ENCODE measurements at places on chromosomes 3 and 15.

GRCh38 chr15:90414408-90415028 lies 26.5 kb downstream of the IQGAP1 start:
- DNase-seq, result no peak

GRCh38 chr3:23592961-23593931 lies 212.5 kb upstream of the UBE2E1 start:
- DNase-seq, result no peak

DNA sequence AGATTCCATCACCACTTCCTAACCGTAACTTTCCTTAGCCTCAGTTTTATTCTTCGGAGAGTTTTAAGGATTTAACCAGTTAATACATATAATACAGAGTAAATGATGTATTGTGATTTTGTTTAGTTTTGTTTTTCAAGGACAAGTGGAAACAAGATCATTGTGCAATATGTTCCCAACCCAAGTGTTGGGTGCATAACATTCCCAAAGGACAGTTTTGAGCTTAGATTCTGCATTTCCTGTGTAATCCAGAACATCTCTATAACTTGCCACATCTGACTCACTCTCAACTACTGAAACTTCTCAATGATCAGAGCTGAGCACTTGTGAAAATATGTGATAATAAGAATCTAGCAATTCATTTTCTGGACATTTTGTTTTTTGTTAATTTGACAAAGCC lies 466.1 kb upstream of the PPP2R3A start:
- DNase-seq, result no peak

DNA sequence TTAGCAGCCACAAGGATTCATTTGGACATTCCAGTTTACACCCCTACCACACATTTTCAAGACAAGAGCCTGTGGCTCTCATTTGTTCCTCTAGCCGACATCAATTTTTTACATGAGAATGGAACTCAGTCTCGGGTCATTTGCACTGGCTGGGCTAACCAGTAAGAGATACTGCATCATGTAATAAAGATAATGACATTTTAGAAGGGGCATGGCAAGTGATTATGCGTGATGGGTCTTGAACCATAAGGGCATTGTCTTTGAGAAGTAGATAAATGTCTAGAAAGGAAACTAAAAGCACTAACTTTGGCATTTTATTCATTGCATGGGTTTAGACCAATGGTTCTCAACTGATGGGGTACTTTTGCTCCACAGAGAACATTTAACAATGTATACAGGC lies 146.0 kb upstream of the GRM7 start:
- no peak for DNase-seq

GRCh38 chr15:59333401-59334075 lies 39.1 kb downstream of the MYO1E start:
- DNase-seq, result no peak

DNA sequence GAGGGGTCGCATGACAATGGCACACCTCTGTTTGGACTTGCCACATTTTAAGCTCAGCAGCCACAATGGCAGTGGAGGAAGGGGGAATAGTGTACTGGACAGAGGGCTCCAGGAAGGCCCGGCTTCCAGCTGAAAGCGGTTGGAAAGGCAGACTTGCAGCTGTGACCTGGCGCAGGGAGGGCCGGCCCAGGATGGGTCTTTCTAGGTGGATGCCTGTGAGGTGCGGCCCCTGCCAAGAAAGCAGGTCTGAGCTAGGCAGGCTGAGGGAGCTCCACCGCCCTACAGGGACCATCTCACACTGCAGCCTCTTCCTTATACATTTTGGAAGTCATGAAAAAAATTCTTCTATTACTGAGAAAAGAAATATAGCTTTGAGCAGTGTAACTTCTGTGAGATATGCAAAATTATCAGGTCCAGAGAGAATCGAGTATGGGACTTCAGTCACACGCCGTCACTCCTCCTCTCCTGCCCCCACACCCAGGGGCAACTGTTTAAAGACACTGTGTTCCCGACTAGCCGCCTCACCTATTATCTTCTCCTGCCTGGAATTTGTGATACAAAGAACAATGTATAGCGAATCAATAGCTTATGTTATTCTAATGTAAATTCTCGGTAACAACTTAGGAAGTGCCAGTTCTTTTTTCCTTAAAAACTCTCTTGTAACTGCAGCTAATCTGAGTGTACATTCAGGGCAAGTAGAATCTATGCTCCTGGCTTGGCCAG lies 331.0 kb downstream of the OCA2 start:
- no peak for DNase-seq

DNA sequence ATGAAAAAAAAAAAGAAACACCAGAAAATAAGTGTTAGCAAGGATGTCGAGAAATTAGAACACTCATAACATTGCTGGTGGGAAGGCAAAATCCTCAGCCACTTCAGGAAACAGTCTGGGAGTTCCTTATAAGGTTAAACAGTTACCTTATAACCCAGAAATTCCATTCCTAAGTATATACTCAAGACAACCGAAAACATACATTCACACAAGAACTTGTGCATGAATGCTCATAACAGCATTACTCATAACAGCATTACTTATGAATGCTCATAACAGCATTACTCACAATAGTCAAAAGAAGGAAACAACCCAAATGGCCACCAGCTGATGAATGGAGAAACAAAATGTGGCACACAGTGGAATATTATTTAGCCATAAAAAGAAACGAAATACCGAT lies 34.8 kb upstream of the DCP1A start:
- DNase-seq, result no peak

- DNase-seq, result peak; percentile 61
These were observed 266.0 kb upstream of the ICE2 start for GRCh38 chr15:60744826-60745460.

DNA sequence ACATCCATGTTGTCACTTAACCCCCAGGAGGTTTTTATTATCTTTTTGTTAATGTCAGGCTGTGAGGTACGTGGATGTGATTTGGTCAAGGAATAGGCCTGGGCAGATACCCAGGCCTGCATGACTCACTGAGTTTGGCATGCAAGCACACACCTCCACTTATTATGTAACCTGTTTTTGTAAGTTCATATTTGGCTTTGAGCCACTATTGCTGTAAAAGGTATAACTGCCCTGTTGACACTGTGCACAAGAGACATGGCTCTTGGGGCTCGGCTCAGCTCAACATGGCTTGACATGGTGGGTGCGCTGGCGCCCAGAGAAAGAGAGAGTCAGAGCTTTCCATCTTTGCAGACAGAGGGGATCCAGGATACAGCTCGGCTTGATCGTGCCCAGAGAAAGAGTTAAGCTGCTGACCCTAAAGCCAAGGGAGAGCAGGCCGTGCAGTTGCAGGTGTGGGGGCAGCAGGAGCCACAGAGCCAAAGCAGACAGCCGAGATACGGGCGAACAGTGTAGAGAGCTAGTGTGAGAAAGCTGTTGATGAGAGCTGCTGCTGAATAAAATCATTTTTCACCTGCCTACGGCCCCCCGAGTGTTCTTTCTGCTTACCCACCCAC lies 67.9 kb upstream of the UNC13C start:
- no peak for DNase-seq

- no peak for DNase-seq
These were observed 1250.0 kb upstream of the GBE1 start for GRCh38 chr3:83011481-83011880.

DNA sequence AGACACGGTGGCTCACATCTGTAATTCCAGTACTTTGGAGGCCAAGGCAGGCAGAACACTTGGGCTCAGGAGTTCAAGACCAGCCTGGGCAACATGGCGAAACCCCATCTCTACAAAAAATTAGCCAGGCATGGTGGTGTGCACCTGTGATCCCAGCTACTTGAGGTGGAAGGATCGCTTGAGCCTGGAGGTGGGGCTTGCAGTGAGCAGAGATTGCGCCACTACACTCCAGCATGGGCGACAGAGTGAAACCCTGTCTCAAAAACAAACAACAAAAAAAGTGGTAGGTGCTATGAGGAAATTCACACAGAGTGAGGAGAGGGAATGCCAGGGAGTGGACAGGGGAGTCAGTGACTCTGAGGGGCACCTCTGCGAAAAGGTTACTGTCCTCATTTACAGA lies 29.4 kb downstream of the RPN1 start:
- no peak for DNase-seq

DNA sequence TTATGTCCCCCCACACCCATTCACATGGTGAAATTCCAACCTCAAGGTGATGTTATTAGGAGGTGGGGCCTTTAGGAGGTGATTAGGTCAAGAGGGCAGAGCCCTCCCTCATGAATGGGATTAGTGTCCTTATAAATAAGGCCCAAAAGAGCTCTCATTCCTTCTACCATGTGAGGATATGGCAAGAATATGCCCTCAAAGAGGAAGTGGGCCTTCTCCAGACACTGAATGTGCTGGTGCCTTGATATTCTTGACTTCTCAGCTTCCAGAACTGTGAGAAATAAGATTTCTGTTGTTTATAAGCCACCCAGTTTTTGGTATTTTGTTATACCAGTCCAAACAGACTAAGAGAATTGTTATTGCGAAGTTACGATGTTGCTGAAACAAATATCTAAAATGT lies 94.4 kb downstream of the ANKRD28 start:
- no peak for DNase-seq

- no peak for DNase-seq
These were observed 192.9 kb upstream of the EIF1B start for GRCh38 chr3:40116478-40117177.

DNA sequence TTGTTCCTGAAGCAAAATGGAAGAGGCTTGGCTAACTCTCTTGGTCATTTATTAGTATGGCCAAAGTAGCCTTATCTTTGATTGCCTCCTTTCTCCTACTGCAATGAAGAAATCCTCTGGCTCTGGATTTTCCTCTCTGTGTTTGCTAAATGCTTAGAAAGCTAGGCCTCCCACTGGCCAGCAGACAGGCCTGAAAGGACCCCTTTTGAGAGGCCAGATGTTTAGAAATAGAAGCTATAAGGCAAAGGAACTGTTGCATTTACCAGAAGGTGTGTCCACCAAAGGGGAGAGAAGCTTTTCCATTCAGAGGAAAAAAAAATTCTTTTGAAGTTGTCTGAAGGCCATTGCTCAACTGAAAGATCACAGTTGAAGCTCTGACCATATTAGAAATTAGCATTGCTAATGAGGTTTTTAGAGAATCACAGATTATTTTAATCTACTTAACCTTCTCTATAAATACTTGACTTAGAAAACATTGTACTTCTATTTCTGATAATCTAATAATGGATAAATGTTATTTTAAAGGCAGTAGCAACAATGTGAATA lies 160.8 kb downstream of the SYNPR start:
- DNase-seq, result no peak

GRCh38 chr3:149283401-149283800 lies 50.0 kb downstream of the TM4SF18 start:
- no peak for DNase-seq

DNA sequence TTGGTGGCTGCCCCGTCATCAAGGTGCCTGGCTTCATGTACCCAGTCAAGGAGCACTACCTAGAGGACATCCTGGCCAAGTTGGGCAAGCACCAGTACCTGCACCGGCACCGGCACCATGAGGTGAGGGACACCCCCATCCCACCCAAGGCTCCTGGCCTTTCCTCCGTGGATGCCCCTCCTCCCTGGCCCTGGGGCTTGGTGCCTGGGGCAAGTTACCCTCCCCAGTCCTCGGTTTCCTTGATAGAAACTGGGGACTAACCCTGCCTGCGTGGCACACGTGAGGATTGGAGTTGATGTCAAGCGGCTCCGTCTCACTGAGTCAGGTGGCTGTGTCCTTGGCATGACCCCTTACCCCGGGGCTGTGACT lies 43.9 kb downstream of the DHX30 start:
- no peak for DNase-seq

DNA sequence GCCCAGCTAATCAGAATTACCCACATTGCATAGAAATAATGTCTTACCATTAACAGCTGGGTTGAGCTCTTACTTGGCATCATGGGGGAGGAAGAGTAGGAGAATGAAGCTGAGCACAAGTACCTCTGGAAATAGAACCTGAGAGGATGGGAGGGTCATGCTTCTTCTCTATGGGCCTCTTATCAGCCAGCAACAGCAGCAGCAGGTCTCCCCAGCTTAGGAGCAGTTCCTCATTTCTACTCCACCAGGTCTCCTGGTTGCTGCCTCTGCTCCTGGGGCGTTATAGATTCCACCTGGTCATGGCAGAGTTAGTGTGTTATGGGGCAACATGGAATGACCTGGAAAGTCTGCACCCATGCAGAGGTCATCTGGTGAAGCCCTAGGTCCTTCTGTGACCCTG lies 3.4 kb downstream of the FSD2 start:
- no peak for DNase-seq

- no peak for DNase-seq
These were observed 119.3 kb downstream of the TMCO5A start for GRCh38 chr15:38053776-38054175.

- no peak for DNase-seq
These were observed 14.1 kb downstream of the CCDC33 start for GRCh38 chr15:74250266-74250665.

- DNase-seq, result no peak
These were observed 493.8 kb downstream of the AGBL1 start for GRCh38 chr15:86573476-86573875.

DNA sequence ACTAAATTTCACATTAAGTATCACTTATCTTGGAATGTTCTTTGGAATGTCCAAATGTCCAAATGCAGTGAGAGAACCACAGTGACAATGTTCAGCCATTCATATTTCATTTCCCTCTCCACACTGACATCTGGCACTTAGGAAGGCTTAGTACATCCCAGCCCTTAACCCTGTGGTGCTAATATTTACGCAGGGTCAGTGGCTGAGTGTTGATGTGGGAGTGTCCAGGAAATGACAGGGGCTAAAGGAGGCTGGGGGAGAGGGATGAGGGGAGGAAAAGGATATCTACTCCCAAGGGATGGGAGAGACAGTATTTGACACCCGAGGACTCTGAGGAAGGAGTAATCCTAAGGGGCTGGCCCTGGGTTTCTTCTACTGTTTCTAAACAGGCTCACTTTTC lies 14.1 kb upstream of the CCR4 start:
- no peak for DNase-seq

- no peak for DNase-seq
These were observed 26.0 kb upstream of the MRPS22 start for GRCh38 chr3:139317660-139318430.

DNA sequence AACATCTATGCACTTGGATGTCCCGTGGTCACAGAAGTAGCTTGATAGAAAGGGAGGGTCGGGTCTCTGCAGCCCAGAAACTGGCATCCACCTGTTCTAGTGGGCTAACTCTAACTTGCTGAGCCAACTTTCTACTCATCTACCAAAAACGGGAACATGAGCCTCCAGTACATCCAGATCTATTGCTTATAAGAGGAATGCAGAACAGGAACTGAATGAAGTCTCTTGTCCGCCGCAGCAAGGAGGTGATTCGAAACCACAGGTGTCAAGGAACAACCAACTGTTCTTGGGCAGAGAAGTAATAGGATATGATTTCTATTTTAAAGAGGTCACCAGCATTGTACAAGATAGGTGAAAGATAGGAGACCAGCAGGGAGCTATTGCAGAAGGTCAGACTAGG lies 17.9 kb downstream of the TERC start:
- no peak for DNase-seq

GRCh38 chr15:61157933-61158332 lies 71.2 kb downstream of the RORA start:
- no peak for DNase-seq

GRCh38 chr15:85314146-85314545 lies 66.3 kb upstream of the AKAP13 start:
- no peak for DNase-seq

DNA sequence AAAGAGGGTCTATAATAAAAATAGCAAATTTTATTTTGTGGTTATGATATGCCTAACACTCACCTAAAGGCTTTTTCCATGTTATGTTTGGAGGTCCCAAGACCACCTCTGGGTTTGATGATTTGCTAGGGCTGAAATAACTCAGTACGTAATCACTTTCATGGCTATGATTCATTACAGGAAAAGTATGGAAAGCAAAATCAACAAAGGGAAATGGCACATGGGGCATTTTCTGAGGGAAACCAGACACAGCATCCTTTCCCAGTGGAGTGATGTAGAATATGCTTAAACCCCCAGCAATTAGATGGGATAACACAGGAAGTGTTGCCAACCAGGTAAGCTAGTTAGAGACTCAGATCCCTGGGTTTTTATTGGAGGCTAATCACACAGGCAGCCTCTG lies 701.6 kb upstream of the CBLB start:
- DNase-seq, result no peak
